ENCODE measurements at places on chromosomes 1 and 21.

- no peak for DNase-seq
These were observed 163.2 kb upstream of the COL6A1 start for GRCh38 chr21:45818276-45818903.

GRCh38 chr1:110672753-110673108 lies 2.0 kb downstream of the KCNA3 start:
- no peak for DNase-seq

DNA sequence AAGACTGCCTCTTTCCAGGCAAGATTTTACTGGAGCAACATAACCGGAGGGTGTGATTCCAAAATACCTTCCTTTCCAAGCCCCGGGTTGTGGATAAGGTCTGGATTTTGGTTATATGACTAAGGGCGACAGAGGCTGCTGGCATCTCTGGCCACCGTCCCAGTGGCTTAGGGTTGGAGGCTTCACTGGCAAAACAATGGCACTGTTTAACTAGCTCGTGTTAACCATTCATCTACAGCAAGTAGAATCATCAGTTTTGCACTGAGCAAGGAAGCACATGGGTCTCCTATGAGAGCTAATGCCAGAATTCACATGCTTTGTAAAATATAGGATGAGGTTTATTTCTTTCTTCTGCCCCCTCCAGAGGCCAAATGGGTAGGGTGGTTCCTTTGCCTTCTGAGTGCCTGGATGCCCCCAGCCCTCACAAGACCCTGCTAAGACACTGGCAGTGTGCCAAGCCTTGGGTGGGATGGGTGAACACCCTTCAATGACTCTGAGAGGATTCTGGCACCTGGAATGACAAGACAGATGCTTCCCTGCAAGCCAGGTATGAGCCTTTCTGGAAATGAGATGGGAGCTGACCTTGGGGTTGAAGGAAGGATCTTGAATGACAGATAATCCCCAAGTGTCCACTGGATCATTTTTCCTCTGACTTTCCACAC lies 36.8 kb downstream of the DHCR24 start:
- DNase-seq, result no peak

- DNase-seq, result no peak
These were observed 30.2 kb upstream of the CD1D start for GRCh38 chr1:158150523-158150922.

- DNase-seq, result no peak
These were observed 26.3 kb downstream of the TRABD2B start for GRCh38 chr1:47970882-47971281.

- DNase-seq, result no peak
These were observed 56.7 kb downstream of the SPSB1 start for GRCh38 chr1:9349331-9349851.

- DNase-seq, result no peak
These were observed 383.4 kb downstream of the USP25 start for GRCh38 chr21:16113052-16113715.

- DNase-seq, result no peak
These were observed 647 bp downstream of the DESI2 start for GRCh38 chr1:244653439-244654107.

DNA sequence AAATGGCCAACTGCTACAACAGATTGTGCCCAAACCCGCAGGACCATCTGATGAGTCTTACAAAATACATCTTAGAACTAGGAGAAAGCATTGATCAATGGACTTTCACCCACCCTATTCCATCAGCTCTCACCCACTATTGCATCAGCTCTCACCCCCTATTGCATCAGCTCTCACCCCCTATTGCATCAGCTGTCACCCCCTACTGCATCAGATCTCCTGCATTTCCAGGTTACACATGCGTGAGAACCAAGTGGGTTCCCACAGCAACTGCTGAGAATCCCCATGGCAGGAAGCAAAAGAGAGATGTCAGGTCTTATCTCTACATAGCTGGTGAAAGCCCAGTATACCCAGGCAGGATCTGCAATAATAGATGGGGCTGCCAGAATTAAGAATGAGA lies 533.5 kb downstream of the LTN1 start:
- no peak for DNase-seq

DNA sequence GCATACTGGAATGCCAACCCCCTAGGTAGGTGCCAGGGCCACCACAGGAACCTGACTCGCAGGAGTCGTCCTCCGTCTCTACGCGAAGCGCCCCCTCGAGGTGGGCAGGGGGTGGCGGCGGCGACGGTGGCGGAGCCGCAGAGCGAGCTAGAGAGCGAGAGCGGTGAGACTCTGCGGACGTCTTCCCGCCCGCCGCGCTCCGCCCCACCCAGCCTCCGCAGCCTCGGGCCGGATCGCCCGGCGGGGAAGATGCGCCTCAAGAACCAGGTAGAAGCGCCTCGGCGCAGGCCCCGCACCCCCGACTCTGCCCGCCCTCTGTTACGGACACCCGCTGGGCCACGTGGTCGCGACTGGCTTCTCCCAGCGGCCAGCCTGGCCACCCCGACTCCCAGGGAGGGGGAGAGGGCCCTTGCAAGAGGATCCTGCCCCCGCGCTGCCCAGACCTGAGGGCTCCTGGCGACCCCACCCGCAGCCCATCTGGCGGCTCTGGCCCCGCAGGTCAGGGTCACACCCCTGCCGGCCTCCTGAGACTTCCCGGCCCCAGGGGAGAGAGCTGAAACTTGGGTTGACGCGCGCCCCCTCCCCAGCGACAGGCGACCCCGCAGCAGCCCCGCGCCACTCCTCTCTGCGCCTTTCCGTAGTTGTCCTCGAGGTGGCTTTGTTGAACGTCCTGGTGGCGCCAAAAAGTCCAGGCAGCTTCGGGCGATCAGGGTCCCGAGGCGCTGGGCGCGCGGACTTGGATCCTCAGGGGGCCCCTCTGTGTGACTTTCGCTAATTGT lies 24.4 kb upstream of the AGBL4 start:
- DNase-seq, result no peak

DNA sequence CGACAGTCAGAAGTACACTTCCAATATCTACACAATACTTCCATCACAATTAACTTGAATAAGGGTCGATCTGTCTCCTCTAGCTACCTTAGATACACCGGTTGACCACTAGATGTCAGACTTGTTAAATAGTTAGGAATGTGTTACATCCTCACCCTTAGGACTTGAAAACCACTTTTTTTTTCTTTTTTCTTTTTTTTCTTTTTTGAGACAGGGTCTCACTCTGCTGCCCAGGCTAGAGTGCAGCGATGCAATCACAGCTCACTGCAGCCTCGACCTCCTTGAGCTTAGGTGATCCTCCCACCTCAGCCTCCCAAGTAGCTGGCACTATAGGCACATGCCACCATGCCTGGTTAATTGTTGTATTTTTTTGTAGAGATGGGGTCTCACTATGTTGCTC lies 120.4 kb upstream of the GREM2 start:
- DNase-seq, result no peak
